ENCODE measurements at places on chromosomes 11 and 22.

GRCh38 chr22:18987765-18988164 is 51.7 kb upstream of the PRODH start:
- DNase-seq = no peak

DNA sequence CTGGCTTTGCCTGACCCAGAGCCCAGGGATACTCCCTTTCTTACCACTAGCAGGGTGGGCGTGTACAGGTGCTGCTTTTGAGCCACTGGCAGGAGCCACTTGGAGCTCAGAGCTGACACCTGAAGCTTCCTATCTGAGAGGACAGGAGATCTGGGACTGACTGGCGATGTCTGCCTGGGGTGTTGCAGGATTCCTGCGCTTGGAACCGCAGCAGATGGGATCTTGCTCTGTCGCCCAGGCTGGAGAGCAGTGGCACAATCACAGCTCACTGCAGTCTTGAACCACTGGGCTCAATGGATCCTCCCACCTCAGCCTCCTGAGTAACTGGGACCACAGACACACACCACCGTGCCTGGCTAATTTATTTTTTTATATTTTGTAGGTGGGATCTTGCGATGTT is 17.7 kb downstream of the GP1BB start:
- DNase-seq = no peak

DNA sequence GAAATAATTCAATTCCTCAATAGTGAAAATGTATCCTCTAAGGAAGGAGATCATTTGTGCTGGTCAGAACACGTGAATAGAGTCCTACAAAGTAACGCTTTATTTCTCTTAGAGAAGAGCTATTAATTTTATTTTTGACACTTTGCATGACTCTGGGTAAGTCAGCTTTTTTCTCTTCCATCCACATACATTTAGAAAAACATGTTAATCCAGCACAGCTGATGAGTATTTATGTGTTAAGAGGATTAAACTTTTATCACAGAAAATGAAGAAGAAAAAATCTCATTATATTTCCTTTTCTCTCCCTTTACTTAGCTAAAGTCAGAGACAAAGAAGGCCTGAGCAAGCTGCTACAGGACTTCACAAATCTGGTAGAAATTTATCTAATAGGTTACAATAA is 649.5 kb upstream of the CCDC179 start:
- DNase-seq = no peak

DNA sequence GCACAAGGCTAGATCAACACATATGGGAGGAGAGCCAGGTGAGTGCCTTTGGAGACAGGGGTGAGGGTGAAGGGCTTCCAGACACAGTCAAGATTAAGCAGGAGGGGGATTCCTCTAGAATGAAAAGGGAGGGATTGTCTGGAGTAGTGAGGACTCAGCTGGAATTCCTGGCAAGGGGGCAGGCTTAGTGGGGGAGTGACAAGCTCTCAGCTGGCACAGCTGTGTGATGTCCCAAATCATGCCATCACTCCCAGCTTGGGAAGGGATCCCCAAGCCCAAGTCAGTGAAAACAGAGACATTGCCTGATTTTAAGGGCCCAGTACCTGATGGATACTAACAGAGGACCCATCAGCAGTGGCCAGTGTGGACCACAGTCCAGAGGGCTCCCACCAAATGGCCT is 119.0 kb downstream of the MPPED2 start:
- DNase-seq = no peak

DNA sequence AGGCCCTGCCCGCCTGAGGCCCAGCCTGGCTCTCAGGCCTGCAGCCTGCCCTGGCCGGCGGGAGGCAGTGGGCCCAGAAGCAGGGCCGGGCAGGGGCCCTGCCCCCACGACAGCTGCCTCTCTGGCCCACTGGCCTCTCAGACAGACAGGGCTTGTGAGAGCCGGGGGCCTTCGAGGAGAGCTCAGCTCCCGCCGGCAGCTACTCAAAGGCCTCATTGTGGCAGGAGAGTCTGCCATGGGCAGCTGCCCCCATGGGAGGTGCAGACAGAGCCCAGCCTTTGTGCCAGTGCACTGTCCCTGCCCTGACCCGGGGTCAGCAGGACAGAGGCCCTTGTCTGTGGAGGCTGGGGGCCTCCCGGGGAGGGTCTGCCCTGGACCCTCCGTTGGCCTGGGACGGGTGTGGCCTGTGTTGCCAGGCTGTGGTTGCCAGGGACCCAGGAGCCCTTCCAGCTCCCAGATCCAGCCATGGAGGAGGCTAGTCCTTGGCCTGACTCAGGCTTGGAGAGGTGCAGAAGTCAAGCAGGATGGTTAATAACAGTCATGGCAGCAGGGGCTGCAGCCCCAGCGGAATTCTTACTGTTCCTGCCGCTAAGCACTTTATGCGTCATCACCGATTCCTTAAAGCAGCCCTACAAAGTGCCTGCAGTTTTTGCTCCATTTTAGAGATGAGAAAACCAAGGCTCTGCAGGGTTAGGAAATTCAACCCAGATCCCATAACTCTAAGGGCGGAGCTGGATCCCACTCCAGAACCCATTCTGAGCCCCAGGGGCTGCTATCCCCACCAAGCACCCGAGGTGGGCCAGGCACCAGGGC is 12.5 kb downstream of the FLRT1 start:
- DNase-seq = no peak

- DNase-seq = no peak
Observed at GRCh38 chr11:64776425-64776824, 1.9 kb downstream of the SF1 start.
